Right ventricle myocardium inferior (tissue), 1 donor: ENCODE measurements at places on chromosomes 6 and 20. TPM values are rescaled to one million over a fixed set of nuclear protein-coding genes. Genes with fewer than 3 reads are reported as not detected.

- no peak for DNase-seq
Measured at GRCh38 chr20:6395695-6396094, 272.9 kb upstream of the FERMT1 start.

- no peak for DNase-seq
Measured at GRCh38 chr6:110511401-110511800, 35.0 kb upstream of the SLC22A16 start.

DNA sequence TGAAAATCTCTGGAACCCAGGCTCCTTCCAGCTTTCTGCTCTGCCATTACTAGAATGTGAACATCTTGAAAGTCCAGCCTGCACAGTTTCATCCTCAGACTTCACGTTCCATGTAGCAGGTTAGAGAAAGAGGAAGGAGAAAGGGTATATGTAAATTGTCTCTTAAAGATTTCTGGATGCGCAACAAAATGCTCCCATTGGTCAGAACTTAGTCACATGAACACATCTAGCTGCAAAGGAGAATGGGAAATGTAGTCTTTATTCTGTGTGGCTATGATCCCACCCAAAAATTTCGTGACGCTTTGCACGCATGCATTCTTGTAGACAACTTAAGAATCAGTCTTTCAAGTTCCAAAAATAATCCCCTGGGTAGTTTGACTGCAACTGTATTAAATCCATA lies 46.4 kb upstream of the CHD6 start:
- DNase-seq, result no peak

- no peak for DNase-seq
Measured at GRCh38 chr6:163391985-163392384, 22.5 kb upstream of the QKI start.

DNA sequence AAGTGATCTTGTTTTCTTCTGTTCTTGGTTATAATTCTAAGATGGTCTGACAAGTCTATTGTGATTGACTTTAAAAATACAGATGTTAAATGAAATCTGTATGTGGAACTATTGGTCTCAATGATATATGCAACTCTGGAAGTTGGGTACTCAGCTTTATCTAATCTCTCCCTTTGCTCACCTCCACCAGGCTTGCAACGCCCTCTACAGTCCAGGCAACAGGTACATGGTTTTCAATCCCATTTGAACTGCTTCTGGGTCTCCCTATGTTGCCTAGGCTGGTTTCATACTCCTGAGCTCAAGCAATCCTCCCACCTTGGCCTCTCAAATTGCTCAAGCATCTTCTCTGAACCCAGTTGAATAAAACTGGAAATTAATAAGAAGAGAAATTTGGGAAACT lies 25.6 kb upstream of the HLA-DQB1 start:
- no peak for DNase-seq

DNA sequence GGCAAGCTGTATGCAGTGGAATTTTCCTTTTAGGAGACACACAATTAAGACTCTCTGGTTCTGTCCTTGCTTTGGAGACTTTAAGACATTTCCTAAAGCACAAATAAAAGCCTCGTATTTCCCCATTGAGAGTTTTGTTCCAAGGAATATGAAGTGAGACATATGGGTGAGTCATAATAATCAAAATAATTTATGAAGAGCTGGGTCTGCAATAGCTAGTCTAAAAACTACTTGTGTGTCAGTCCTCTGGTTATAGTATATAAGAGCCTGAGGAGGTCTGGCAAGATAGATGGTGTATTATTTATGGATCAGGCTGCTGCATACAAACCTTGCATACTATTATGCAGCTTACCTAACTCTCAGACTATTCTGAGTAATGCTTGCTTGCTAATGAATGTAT lies 142.6 kb downstream of the ADGRG6 start:
- DNase-seq, result no peak

DNA sequence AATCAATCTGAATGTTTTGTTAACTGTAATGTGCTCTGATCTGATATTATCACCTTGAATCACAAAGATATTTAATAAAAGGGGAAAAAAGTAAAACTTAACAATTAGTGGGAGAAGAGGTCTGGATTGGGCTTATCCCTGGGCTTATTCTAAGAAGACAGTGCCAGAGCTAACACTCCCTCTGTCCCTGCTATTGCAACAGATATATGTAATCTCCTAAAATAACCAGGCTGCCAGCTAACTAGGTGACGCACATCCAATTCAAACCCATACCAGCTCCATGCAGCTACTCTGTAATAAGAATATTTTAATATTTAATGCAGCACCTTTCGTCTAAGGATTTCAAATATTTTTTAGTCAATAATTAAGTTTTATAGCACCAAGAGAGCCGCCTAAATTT lies 330.1 kb upstream of the MARCKS start:
- DNase-seq, result no peak

DNA sequence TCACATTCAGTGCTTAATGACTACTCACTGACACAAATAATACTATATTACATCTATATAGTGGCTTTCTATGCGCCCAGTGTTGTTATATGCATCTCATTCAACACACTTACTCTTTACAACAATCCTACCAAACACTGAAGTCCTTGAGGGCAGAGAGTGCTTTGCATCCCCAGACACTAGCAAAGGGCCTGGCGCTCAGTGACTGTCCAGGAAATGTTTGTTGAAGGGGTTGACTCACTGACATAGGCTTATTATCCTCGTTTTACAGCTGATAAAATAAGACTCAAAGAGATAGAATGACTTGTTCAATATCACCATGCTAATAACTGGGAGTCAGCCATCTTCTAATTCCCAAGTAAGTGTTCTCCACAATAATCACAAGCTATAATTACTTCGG lies 163.3 kb downstream of the ARHGAP18 start:
- no peak for DNase-seq

DNA sequence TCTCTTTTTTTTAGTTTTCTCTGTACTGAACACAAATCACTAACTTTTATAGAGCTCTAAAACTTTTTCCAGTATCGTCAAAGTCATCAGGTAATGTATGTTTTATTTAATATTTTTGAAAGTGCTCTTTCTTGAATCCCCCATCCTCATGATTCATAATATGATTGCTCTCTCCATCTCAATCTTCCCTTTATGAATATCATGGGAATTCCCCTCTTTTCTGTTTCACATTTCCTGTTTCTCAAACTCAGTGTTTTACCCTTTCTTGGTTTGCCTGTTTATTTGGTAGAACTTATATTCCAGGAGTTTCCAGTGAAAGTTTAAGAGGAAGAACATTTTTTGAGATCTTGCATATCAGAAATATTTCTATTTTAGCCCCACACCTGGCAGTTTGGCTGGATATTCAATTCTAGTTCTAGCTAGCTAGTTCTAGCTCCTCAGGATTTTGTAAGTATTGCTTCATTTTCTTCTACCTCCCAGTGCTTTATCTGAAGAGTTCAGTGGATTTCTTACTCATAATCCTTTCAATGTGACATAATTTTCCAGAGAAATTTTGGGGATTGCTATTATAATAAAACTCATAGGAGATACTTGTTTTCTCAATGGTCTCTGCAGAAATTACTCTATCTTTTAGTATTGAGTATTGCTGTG lies 6.1 kb upstream of the C6orf58 start:
- DNase-seq, result no peak

- no peak for DNase-seq
Measured at GRCh38 chr6:113160306-113161017, 696.7 kb upstream of the MARCKS start.

DNA sequence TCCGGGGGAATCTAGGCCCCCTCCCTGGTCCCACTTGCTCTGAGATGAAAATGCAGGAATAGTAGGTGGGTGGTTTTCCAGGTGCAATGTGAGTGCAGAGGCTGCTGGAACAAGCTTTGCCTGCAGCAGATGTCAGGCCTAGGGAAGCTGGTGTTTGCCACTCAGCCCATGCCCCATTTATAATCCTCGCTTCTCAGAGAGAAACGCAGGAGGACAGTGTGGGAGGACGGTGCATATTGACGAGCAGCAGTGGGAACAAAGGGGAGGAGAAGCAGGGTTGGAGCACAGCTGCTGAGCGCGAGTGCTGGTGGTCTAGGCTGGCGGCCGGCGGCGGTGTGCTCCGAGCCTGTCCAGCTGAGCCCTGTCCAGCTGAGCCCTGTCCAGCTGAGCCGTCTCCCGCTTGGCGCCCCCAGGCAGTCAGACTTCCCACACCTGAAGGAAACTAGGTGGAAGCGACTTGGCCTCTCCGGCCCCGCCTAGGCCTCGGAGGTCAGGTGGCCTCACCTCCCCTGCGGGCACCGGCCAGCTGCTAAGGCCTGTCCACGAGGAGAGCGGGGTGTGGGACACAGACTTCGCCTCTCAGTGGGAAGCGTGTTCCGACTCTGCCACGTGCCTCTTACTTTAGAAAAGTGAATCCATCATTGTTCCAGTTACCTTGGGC lies 49.7 kb upstream of the FRMD1 start:
- DNase-seq, result no peak

- no peak for DNase-seq
Measured at GRCh38 chr6:129818251-129818650, 42.9 kb downstream of the TMEM244 start.

The MYH7B gene
- 230 TPM for total RNA-seq

The SAMD3 gene
- 0.95 TPM for total RNA-seq

The WFDC5 gene
- total RNA-seq, result not detected

The ASIP gene
- 15.0 TPM for total RNA-seq

The RRAGD gene
- 126 TPM for total RNA-seq
